ENCODE measurements at places on chromosomes 5 and 9.
A peak's percentile ranks its signal among the peaks of the same experiment; 100 is the strongest.

- DNase-seq = no peak
Observed at GRCh38 chr9:133554729-133555128, 20.2 kb downstream of the ADAMTSL2 start.

DNA sequence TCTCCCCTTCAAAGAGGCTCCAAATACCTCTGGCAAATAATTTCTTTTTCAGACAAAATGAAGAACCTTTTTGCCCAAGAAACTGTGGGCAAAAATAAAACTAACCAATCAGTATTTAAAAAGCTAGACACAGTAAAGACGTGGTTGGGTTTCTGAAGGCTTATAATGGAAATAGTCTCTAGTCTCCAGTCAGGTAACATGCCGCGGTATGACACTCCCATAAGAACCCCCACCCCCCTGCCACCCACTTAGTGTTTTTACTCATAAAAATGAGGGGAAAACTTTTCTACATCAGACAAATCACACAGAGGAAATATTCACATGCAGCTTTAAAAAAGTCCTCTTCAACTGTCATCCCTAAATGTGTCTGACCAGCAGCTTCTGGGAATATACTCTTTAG lies 105.3 kb downstream of the THBS4 start:
- DNase-seq = no peak

DNA sequence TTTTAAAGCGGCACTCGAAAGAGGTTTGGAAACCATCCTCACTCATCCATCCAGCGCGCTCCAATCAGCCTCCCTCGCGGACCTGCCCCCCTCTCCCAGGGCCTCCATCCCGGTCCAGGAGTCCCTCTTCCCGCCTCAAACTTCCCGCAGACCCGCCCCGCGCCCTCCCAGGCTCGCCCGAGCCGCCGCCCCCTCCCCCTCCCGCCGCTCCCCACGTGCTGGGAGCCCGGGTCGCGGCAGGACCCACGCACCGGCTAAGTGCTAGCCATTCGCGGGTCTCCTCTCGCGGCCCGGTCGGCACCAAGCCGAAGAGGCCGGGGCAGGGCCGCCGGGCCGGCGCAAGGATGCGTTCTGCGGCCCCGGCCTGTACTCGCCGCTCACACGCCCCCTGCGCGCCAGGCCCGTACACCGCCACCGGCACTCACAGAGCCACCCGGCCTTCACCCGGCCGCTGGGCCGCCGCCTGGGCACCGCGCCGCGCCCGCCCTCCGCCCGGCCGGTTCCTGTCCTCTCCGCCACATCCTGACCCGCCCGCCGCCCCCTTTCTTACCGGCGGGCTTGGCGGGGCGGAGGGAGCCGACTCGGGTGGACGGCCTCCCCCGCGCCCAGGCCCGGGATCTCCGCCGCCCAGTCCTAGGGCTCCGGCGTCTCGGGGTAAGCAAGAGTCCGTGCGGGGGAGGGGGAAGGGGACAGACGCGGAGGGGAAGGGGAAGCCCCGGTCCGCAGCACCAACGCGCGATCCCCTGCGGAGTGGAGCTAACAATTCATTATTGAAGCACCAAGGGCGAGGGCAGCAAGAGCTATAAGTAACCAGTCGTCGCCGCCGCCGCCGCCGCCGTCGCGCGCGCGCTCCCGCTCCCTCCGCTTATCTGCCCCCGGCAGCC lies 576 bp downstream of the CHD1 start:
- DNase-seq = peak; percentile 54

DNA sequence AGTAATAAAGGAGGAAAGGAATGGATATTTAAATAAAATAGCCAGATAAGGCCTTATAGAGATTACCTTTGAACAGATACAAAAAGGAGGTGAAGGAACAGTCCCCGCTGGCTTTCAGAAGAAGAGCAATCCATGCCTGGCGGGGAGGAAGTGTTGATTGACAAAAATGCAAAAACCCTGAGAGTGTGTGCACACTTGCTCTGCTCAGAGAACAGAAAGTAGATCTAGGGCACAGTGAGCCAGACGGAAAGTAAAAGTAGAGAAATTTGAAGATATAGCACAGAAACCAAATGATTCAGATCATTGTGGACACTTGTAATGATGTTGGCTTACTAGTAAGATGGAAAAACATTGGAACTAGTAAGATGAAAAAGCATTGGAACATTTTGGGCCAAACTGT lies 720.6 kb downstream of the PTPRD start:
- DNase-seq = no peak

- peak; percentile 76 for DNase-seq
Observed at GRCh38 chr9:130639124-130639765, 25.1 kb upstream of the PRDM12 start.

- no peak for DNase-seq
Observed at GRCh38 chr9:16139774-16140173, 586.9 kb downstream of the CCDC171 start.

DNA sequence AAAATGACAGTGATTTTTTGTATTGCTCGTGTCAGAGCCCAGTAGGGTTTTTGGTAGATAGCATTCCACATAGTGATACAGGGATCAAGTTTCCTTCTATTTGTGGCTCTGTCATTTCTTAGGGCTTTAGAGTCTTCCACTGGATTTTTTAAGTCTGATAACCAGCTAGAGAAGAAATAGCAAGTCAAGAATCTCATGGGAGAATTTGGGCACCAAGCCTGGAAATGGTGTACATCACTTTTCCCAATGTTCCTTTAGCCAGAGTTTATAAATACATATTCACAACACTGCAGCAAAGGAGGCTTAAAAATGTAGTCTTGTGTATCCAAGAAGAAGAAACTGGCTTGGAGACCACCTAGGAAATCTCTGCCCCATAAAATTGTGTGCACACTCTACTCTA lies 647.1 kb upstream of the KLF4 start:
- DNase-seq = no peak

DNA sequence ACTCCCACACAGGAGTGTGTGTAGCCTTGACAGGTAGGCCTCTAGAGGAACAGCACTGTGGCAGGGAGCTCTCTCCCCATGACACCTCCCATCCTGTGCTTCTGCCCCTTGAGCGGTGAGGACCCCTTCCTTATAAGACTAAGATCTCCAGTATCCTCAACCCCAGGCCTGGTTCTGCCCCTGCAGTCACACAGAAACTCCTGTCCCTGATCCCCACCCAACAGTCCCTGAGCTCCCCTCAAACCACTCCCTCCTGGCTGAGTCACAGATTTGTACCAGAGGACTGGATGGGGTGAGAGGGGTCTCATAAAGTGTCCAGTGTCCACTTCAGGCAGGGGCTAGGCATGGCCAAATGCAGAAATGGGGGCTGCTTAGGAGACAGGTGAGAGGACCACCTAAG lies 47.8 kb upstream of the CDKN2AIPNL start:
- no peak for DNase-seq

- DNase-seq = no peak
Observed at GRCh38 chr9:129748249-129748648, 4.6 kb downstream of the PTGES start.

DNA sequence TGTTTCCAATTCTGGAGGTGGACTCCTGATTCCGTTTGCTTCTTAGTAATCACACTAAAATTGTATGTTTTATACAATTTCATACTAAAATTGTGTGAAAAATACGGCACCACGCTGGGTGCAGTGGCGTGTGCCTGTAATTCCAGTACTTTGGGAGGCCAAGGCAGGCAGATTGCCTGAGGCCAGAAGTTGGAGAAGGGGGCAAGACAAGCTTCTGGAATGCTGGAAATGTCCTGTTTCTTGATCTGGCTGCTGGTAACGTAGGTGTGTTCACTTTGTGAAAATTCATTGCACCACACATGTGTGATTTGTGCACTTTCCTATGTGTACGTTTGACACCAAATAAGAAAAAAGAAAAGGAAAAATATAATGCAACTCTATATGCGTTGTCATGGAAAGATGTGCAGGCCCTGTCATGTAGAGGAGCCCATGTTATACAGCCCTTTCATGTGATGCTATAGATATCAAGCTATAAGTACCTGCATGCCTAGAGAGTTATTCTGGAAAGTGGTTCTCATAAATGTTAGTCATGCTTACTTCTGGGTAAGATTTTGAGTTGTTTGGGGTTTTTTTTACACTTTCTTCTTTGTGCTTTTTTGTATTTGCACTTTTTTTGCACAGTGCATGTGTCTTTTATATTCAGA lies 119.9 kb downstream of the TMEM174 start:
- DNase-seq = no peak

- DNase-seq = no peak
Observed at GRCh38 chr5:89233462-89233861, 350.5 kb upstream of the MEF2C start.

GRCh38 chr5:141637767-141638419 lies 1.1 kb downstream of the RELL2 start:
- no peak for DNase-seq

DNA sequence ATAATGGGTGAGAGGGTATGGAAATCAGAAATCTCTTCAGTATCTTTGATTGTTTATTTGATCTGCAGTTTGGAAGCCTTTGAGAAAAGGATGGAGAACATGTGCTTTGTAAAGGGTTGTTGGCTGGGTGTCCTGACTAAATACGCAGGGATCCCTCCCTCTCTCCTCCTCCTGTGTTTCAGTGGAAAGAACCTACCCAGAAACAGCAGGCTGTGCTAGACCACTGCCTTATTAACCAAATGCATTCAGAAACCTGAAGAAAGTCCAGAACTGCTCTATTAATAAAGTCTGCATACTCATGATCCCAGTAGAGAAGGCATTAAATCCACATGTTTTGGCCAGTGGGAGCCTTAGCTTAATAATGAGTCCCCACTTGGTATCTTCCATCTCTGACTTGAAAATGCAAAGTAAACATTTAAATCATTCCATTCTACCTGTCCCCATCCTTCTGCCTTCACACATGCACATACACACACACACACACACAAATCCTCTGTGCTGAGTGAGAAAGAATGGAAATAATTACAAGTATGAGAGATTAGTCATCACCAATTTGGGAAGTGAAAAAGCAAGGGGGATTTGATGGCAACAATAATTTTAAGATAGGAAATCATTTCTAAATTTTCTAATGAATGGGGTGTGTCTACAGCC lies 10.0 kb upstream of the LECT2 start:
- no peak for DNase-seq

Measured in NCI-H1092 (cell line).